ENCODE measurements at places on chromosomes 6 and 20.

- DNase-seq: no peak
Observed at GRCh38 chr6:160430751-160431150, 82.6 kb downstream of the SLC22A3 start.

GRCh38 chr20:60107621-60108390 is 149.6 kb downstream of the CDH26 start:
- DNase-seq: no peak

- DNase-seq: no peak
Observed at GRCh38 chr6:157610451-157610999, 212.5 kb upstream of the SNX9 start.

DNA sequence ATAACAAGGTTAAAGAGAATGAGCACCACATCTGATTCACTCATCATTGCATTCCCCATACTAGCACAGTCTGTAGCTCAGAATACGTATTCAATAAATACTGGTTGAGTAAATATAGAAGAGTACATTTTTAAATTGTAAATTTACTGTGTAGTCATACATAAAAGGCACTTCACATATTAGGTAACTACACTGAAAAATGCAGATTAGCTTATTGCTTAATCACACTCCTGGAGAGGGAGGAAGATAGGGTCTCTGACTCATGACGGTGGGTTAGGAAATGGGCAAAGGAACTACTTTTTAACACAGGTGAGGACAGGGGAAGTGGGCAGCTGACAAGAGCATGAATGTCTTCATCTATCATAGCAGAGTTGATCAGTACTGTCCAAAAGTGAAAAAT is 133.2 kb downstream of the TBC1D32 start:
- no peak for DNase-seq

DNA sequence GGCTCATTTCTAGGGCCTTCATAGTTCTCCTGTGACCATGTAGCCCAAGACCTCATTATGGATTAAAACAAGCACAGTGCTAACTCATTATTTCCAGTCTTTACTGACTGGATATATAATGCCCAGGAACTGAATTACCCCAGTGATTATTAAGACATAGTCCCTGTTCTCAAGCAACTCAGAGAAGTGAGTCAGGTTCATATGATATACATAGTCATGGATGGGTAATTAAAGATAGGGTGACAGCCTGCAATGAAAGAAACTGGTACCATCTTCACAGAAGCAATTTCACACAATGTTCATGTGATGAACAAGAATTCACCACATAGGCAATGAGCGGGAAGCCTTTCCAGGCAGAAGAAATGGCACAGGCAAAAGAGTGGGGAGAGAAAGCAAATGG is 3.5 kb downstream of the TRIM27 start:
- DNase-seq: no peak

DNA sequence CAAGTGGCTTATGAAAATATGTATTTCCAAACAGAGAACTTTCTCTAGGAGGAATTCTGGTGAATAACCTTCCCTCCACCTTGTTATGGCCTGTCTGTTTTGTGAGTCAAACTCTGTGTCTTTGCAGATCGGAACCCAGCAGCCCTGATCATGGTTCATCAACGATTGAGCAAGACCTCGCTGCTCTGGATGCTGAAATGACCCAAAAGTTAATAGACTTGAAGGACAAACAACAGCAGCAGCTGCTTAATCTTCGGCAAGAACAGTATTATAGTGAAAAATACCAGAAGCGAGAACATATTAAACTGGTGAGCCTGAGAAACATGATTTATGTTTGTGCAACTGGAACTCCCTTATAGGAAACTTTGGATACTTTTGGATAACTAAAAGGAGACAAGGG is 294.5 kb upstream of the PLCB4 start:
- no peak for DNase-seq

GRCh38 chr20:5550733-5551529 is 199.3 kb upstream of the SHLD1 start:
- no peak for DNase-seq
